ENCODE measurements at places on chromosomes 16 and 17.

DNA sequence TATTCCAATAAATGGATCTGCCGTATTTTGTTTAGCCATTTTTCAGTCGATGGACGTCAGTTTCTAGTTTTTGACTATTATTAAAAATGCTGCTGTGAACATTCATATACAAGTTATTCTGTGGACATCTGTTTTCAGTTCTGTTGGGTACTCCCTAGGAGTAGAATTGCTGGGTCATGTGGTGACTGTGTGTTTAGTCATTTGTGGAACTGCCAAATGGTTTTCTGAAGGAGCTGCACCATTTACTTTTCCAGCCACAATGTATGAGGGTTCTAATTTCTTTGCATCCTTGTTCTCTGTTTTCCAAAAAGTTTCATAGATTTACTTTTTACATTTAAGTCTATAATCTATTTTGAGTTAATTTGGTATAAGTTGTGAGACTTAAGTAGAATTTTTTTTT lies 29.5 kb downstream of the CYLD start:
- DNase-seq: no peak

GRCh38 chr17:16297367-16298139 lies 55.7 kb downstream of the CENPV start:
- DNase-seq: no peak

DNA sequence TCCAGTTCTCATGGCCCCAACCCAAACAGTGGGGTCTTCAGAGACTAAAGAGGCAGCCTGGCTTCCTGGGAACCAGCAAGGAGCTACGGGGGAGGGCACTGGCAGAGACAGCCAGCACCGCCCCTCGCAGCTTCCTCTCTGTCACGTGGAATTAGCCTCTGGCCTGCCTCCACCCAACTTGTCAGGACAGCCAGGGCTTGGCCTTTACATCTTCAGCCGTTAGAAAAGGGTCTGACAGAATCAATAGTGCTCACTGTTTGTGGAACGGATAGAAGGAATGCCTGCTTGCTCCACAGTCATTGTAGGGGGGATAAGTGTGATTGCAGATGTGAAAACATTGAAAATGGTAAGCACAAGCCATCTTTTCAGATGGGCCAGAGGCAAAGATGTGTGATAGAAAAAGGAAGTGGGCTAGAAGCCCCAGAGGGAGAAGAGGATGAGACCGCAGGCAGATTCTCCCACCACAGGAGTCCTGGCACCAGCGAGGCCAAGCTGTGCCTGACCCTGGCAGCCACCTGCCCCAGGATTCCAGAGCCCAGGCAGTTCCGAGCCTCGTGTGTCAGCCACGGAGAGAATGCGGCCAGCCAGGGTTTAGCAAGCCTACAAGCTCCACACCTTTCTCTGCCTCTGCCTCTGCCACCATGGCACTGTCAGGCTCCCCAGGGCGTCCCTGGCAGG lies 18.6 kb downstream of the GRIN2C start:
- DNase-seq: no peak

DNA sequence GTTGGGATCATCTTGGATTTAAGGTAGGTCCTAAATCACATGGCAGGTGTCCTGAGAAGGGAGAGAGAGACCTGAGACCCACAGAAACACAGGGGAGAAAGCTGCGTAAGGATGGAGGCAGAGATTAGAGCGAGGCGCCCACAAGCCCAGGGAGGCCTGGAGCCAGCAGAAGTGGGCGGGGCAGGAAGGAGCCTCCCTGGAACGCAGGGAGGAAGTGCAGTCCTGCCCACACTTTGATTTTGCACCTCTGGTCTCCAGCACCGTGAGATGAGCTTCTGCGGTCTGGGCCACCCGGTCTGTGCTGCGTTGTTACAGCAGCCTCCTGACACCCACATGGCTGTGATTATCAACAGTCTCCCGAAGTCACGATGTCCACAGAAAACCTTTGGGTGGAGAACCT lies 6.4 kb downstream of the DNASE1L2 start:
- DNase-seq: no peak

GRCh38 chr16:78796221-78796866 lies 696.9 kb downstream of the WWOX start:
- peak; percentile 55 for DNase-seq

DNA sequence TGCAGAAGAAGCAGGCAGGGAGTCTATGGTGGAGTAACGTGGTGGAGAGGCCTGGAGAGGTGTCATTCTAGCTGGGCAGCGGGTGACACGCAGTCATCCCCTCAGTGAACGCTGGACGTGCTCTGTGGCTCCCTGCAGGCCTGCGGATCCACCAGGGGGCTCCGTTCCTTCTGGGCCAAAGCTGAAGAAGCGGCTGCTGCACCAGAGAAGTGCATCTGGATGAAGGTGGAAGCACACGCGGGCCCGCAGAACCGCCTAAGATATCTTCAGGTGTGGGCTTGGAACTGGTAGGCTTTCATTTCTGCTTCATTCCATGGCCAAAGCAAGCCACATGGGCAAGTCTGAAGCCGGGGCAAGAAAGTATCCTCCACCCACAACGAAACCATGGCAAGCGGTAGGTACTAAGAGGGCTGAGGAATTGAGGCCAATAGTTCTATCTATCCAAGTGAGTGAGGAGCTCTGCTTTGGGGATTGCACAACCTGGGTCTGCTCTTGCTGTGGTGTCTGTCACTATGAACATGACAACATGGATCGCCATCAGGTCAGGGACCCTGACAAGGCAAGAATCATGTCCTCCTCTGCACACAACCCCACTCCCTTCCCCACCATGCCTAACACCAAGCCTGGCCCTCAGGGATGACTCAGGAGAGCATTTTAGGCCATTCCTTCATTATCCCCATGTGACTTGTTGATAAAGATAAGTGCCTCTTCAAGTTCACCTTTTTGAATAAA lies 78.9 kb upstream of the FBXO47 start:
- no peak for DNase-seq

DNA sequence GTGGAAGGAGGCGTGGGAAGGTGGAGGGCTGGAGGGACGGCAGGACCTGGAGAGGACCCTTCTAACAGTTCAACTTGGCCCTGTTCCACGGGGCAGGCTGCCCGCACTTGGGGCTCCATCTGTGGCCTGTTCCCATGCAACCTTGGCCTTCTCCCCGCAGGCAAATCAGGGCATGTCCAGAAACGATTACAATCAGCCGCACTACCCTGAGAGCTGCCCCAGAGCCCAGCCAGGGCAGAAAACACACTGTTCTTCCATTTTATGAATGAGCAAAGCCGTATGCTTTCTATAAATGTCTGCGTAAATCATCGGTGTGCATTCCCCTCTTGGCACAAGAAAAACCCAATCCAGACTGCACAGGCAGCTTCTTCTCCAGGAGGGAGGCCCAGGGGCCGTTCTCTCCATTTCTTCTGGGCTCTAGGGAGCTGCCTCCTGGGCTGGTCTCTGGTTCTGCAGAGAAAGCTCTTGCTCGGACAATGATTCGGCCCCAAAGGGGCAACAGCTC lies 228.7 kb downstream of the SOX9 start:
- no peak for DNase-seq

All from HuH-7.5 (cell line).